ENCODE measurements at places on chromosomes 12 and 14. TPM values are rescaled to one million over a fixed set of nuclear protein-coding genes. Genes with fewer than 3 reads are reported as not detected.

- DNase-seq: no peak
Measured at GRCh38 chr12:90086281-90086680, 377.6 kb upstream of the ATP2B1 start.

DNA sequence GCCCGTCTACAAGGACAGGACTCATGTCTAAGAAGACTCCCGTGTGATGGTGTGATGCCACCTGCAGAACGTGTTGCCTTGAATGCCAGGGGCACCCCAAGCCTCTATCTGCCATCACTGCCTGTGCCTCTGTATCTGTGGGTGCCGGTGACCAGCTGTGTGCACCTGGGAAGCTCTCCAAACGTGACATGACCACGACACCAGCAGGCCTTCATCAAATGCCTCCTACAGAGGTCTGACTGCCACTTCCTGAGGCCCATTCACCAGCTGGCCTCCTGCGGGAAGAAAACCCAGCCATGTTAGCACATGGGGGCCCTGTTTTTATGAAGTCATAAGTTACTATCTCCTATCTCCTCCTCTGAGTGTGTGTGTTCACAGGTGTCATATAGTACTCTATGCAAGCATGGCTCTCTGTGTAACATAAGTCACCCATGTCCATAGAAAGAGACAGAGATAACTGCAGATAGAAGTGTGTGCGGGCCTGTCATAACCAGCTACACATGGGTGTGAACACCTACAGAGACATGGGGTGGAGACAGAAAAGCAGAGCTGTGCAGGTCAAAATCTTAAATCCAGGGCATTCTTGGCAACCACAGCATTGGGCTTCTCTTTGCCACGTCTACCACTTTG, 18.3 kb upstream of the SERPINA4 start:
- DNase-seq: no peak

GRCh38 chr14:94044476-94045091, 18.4 kb downstream of the OTUB2 start:
- no peak for DNase-seq

- DNase-seq: no peak
Measured at GRCh38 chr14:103743691-103744090, 28.1 kb downstream of the ZFYVE21 start.

- DNase-seq: no peak
Measured at GRCh38 chr12:75779891-75780496, 251.6 kb downstream of the PHLDA1 start.

- no peak for DNase-seq
Measured at GRCh38 chr14:56449670-56450213, 129.9 kb upstream of the TMEM260 start.

GRCh38 chr12:55629058-55629841, 7.4 kb upstream of the OR10P1 start:
- no peak for DNase-seq

The CABP1 gene
- 1.6 TPM for total RNA-seq
